Heart right ventricle (tissue), 16 donors: ENCODE measurements at places on chromosomes 12 and 14. TPM values are rescaled to one million over a fixed set of nuclear protein-coding genes. Genes with fewer than 3 reads are reported as not detected.

Gene ABHD12B
- not detected for polyA plus RNA-seq

GRCh38 chr12:57229046-57229633, 371 bp upstream of the SHMT2 start:
- H3K27me3 ChIP-seq = peaks cover 31% of the 10 kb centered on the region
- peaks cover 31% of the 10 kb centered on the region for H3K36me3 ChIP-seq
- H3K4me1 ChIP-seq = peaks cover 26% of the 10 kb centered on the region
- peak overlapping the region; percentile 73 for H3K27ac ChIP-seq

DNA sequence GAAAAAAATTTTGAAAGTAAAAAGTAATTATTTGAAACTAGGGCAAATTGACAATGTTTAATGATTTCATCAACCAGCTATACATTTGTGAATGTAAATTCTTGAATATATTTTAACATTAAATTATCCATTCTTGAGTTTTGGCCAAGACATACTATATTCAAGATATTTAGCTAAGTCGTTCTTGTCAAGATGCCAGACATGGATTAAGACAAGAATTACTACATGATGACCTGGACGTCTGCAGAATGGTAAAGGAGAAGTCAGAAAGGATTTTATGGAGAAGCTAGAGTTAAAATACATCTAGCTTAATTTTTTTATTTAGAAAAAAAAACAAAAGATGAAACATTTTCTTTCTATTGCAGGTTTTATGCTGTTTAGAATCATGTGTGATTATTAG, 255.8 kb downstream of the TMTC2 start:
- H3K27me3 ChIP-seq = no peaks in the 10 kb centered on the region
- no peak overlapping the region for H3K4me3 ChIP-seq
- no peak for DNase-seq
- no peaks in the 10 kb centered on the region for H3K36me3 ChIP-seq

Gene ASPG
- polyA plus RNA-seq = 2.8 TPM

DNA sequence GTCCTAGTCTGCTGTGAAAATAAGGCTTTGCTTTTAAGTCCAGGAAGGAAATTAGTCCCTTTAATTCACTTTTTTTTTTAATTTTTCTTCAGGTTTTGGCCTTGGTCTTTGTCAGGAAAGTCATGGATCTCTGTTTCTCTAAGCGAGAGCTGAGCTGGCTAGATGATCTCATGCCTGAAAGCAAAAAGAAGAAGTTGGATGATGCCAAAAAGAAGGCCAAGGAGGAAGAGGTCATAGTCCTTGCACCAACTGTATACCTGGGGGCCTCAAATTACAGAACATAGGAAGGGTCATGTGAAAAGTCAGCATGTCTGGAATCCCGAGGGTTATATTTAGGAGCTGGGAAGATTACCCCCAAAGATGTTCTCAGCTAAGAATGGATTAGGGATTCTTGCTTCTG, 72.3 kb downstream of the SLC4A8 start:
- no peaks in the 10 kb centered on the region for H3K27me3 ChIP-seq
- H3K4me3 ChIP-seq = no peak overlapping the region
- no peaks in the 10 kb centered on the region for H3K4me1 ChIP-seq
- H3K27ac ChIP-seq = no peak overlapping the region
- DNase-seq = no peak
- no peaks in the 10 kb centered on the region for H3K36me3 ChIP-seq

GRCh38 chr14:90715993-90716392, 100.2 kb downstream of the TTC7B start:
- H3K4me1 ChIP-seq = no peaks in the 10 kb centered on the region
- no peak overlapping the region for H3K27ac ChIP-seq
- no peak overlapping the region for H3K4me3 ChIP-seq
- no peak for DNase-seq

DNA sequence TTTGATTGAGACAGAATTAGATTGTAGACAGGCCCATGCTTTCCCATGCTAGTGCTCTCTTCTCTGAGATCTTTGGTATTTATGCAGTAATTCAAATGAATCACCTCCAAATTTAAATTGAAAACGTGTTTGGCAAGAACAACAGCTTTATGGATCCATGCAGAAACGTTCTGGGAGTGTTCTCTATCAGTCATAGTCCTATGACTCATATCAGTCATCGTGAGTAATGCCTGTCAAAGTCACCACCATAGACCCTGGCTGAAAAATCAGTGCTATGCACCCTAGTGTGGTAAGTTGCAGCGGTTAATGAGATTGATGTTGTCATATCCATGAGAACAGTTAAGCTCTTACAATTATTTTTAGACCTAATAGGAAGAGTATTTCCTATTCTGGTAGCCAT, 90.1 kb upstream of the FOXG1 start:
- no peak overlapping the region for H3K27ac ChIP-seq
- no peaks in the 10 kb centered on the region for H3K27me3 ChIP-seq
- H3K4me1 ChIP-seq = no peaks in the 10 kb centered on the region
- H3K36me3 ChIP-seq = no peaks in the 10 kb centered on the region

DNA sequence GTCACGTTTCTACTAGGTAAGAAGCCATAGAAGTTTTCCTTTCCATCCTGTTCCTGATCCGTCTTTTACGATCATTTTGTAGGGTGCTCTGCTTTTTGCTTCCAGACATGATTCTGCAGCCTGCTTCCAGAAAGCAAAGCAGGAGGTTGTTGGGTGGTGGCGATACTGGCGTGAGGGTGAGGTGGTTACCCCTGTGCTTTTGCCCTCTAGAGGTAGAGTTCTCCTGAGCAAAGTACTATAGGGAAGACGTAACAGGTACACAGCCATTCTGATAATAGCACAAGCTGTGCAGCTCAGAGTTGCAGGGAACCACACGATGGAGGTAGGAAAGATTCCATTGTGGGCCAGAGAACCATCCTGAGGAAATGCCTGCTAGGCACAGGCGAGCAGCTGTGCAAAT, 186.0 kb downstream of the PAH start:
- H3K4me1 ChIP-seq = no peaks in the 10 kb centered on the region
- no peaks in the 10 kb centered on the region for H3K27me3 ChIP-seq
- no peak for DNase-seq
- no peaks in the 10 kb centered on the region for H3K36me3 ChIP-seq

- H3K4me1 ChIP-seq = peaks cover 25% of the 10 kb centered on the region
- DNase-seq = peak; percentile 50
- peak overlapping the region; percentile 9 for H3K4me3 ChIP-seq
- H3K36me3 ChIP-seq = peaks cover 7% of the 10 kb centered on the region
- H3K27me3 ChIP-seq = no peaks in the 10 kb centered on the region
These were observed 1.7 kb downstream of the TUBA1B start for GRCh38 chr12:49129332-49130150.

DNA sequence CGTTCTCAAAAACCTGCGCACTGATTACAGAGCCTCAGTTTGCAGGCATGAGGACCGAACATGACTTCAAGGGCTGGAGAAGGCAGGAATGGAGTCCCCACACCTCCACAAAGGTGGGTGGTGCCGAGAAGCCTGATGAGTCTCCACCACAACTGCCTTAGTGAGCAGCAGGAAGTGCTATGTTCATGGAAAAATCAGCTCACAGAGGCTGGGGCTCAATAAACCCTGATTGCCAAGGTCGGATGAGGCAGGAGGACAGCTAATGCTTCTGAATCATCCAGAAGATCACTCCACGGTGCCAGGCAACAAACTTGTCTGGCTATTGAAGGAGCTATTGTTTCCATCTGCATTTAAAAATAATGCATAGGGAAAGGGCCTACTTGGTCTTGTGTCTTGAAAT, 31.1 kb downstream of the APPL2 start:
- peaks cover 8% of the 10 kb centered on the region for H3K4me1 ChIP-seq
- H3K4me3 ChIP-seq = no peak overlapping the region
- H3K27me3 ChIP-seq = no peaks in the 10 kb centered on the region
- no peak overlapping the region for H3K27ac ChIP-seq

DNA sequence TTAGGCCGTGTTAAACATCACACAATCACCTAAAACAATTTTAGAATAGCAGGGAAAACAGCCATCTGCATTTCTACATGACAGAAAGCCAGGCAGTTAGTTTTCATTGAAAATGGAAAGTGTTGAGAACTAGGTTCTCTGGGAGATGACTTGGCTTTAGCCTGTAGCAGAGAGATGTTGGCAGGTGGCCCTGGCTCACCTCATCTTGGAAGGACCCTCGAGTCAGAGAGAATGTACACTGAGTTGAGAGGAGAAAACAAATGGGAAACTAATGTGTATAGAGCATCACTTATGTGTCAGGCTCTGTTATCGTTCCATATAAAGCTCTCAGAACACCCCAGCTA, 51.9 kb downstream of the SUSD6 start:
- DNase-seq = no peak
- H3K27ac ChIP-seq = peak overlapping the region; percentile 65

DNA sequence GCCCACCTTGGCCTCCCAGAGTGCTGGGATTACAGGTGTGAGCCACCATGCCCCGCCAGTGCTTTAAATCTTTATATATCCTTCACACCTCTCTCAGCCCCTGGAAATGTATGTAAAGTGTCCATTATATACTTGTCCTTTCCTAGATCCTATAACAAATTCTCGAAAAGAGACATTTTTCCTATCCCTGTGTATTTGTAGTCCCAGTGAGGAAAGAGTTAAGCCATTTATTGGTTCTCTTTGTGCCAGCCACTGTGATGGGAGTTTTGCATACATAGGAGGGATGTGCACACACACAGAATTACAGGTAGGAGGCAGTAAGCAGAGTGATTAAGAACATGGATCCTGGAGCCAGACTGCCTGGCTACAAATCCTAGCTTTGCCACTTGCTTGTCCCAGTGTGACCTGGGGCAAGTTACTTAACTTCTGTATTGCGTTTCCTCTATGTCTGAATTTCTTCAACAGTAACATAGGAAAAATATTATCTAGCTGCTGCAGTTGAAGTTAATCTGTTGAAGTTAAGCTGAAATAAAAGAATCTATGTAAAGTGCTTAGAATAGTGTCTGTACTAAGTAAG, 2.1 kb upstream of the RABGGTA start:
- DNase-seq = no peak
- peaks cover 43% of the 10 kb centered on the region for H3K4me1 ChIP-seq
- H3K27me3 ChIP-seq = no peaks in the 10 kb centered on the region
- H3K27ac ChIP-seq = peak overlapping the region; percentile 13
- H3K36me3 ChIP-seq = peaks cover 13% of the 10 kb centered on the region
- no peak overlapping the region for H3K4me3 ChIP-seq

- no peak overlapping the region for H3K4me3 ChIP-seq
- H3K36me3 ChIP-seq = no peaks in the 10 kb centered on the region
- no peaks in the 10 kb centered on the region for H3K27me3 ChIP-seq
- no peak for DNase-seq
- H3K4me1 ChIP-seq = no peaks in the 10 kb centered on the region
These were observed 111.3 kb downstream of the TSHR start for GRCh38 chr14:81066672-81067071.

GRCh38 chr14:90518941-90519256, 122.1 kb downstream of the CALM1 start:
- H3K4me1 ChIP-seq = peaks cover 58% of the 10 kb centered on the region
- H3K27ac ChIP-seq = no peak overlapping the region
- H3K27me3 ChIP-seq = no peaks in the 10 kb centered on the region
- no peak overlapping the region for H3K4me3 ChIP-seq
- DNase-seq = no peak

DNA sequence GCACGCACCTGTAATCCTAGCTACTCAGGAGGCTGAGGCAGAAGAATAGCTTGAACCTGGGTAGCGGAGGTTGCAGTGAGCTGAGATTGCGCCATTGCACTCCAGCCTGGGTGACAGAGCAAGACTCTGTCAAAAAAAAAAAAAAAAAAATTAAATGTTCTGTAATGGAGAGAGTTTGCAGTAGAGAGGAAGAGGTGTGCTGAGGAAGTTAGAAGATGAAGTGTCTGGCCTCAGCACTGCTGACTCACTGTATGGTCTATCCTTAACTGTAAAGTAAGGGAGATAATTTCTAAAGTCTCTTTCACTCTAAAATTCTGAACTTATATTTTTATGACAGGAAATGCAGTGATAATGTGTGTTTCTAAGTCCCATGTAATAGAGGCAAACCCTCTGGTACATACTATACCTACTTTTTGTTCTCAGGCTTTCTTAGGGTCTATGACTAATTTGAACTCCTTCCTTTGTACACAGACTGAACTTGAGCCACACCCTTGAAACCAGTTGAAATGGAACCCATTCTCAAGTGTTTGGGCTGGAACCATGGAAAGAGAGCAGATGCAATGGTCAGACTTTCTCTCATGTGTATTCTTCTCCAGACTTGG, 278.1 kb upstream of the FAR2 start:
- H3K36me3 ChIP-seq = no peaks in the 10 kb centered on the region
- no peak for DNase-seq
- H3K4me3 ChIP-seq = no peak overlapping the region
- H3K27ac ChIP-seq = no peak overlapping the region
- H3K27me3 ChIP-seq = no peaks in the 10 kb centered on the region

DNA sequence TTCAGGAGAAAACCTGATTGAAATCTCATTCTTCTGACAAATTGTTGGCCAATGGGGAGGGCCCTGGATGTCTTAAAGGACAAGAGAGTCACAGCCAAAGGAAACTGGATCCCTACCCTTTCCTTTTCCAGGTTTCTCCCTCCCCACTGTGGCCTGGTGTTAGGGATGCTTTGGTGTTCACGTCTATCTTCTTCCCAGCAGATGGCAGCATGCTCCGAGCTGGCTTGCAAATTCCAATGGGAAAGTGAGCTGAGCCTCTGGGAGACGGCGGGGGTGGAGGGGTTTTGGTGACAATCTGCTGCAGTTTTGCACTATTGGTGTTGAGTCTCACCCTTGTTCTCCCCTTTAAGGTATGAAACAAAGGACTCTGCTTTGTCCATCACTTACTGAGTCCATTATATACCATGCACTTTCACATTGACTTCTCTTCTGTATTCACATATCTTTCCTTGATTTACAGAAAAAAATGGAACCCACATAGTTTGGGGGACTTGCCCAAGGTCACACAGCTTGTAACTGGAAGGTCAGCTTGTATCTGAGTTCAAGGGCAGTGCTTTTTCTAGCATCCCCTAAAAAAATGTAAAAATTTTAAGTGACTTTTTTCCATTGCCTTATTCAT, 39.3 kb downstream of the CCDC177 start:
- DNase-seq = no peak
- no peak overlapping the region for H3K4me3 ChIP-seq
- H3K27ac ChIP-seq = no peak overlapping the region
- H3K36me3 ChIP-seq = no peaks in the 10 kb centered on the region
- no peaks in the 10 kb centered on the region for H3K27me3 ChIP-seq

Gene ABCD2
- polyA plus RNA-seq = 0.32 TPM

Gene LMNTD1
- polyA plus RNA-seq = not detected

GRCh38 chr12:14643251-14643650, 53.1 kb downstream of the GUCY2C start:
- no peak overlapping the region for H3K4me3 ChIP-seq
- peaks cover 6% of the 10 kb centered on the region for H3K4me1 ChIP-seq
- no peaks in the 10 kb centered on the region for H3K27me3 ChIP-seq
- DNase-seq = no peak
- no peaks in the 10 kb centered on the region for H3K36me3 ChIP-seq

DNA sequence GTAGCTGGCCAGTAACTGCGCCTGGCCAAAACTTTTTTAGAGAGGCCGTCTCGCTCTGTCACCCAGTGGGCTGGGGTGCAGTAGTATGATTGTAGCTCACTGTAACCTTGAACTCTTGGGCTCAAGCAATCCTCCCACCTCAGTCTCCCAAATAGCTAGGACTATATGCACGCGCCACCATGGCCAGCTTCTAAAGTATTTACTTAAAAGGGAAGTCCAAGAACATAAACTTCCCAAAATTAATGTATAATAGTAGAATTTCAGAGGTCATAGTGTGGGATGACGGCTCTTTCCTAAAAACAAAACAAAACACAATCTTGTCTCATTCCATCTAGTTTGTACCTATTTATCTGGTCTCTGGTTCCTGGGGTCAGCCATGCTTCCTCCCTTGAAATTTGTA, 42.2 kb upstream of the FOS start:
- no peak overlapping the region for H3K4me3 ChIP-seq
- H3K27me3 ChIP-seq = no peaks in the 10 kb centered on the region
- DNase-seq = no peak
- H3K36me3 ChIP-seq = no peaks in the 10 kb centered on the region
